ENCODE measurements at places on chromosomes 6 and 20. TPM values are rescaled to one million over a fixed set of nuclear protein-coding genes. Genes with fewer than 3 reads are reported as not detected.

DNA sequence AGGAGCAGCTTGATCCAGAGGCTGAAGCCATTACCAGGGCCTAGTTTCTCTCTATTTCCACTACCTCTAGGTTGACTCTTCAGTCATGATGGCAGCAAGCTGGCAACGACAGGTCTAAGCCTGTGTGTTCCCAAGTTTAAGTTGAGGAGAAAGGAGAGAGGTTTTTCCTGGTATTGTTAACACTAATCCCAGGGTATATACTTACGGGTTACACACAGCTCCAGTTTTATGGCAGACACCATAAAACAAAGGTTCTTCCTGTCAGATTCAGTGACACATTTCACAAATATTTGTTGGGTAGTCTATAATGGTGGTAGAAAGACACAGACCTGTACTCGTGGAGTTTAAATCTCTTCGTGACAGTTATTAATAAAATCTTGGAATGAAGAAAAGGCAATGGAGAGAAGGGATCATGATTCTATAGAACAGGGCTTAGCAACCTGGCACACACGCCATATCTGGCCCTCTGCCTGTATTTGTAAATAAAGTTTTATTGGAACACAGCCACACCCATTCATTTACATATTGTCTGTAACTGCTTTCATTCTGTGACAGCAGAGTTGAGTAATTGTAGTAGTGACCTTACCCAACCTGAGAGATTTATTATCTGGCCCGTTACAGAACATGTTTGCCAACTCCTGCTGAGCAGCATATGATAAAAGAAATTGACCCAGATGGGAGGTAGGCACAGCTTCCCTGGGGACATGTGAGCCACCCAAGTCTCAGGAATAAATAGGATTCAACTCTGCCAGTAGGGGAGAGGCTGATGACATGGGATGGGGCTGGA lies 323.3 kb downstream of the CDH4 start:
- no peak for DNase-seq

- DNase-seq, result no peak
These were observed 296.7 kb downstream of the TFAP2C start for GRCh38 chr20:56925831-56926170.

GRCh38 chr20:20251836-20252235 lies 116.1 kb upstream of the INSM1 start:
- no peak for DNase-seq

GRCh38 chr6:28281288-28282064 lies at the start of gene PGBD1:
Gene PGBD1 (plus strand): TSS chr6:28281572. CDS start chr6:28283814, 2,242 bp downstream.
- DNase-seq, result peak; percentile 13

DNA sequence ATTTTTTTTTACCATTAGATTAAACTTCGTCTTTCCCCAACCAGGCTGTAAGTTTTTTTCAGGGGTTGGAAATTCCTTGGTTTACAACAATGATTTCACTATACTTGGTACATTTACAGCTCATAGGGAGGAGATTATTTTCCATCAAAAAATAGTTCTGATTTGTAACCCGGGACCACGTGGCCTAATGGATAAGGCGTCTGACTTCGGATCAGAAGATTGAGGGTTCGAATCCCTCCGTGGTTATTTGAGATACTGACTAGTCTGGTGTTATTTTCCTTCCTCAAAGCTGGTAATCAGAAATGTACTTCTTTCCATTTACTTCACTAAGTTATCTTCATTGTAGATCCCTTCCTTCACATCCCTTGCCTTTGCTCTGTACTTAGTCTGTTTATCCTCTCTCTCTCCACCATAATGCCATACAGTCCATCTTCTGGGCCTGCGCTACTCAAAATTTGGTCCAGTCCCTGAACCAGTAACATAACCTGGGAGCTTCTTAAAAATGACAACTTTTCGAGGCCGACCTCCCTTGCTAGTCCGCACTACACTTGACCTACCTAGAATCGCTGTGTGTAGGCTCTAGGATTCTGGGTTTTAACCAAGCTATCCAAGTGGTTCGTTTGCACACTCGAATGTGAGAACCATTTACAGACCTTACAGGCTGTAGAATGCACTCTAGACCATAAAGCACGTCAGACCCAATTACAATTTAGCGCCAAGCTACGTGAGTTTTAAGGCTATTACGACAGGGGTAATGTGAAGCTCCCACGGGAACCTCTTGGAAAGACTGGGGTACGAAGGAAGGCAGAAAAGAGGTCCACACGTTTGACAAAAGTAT lies 42.1 kb upstream of the BTN3A2 start:
- peak; percentile 82 for DNase-seq

DNA sequence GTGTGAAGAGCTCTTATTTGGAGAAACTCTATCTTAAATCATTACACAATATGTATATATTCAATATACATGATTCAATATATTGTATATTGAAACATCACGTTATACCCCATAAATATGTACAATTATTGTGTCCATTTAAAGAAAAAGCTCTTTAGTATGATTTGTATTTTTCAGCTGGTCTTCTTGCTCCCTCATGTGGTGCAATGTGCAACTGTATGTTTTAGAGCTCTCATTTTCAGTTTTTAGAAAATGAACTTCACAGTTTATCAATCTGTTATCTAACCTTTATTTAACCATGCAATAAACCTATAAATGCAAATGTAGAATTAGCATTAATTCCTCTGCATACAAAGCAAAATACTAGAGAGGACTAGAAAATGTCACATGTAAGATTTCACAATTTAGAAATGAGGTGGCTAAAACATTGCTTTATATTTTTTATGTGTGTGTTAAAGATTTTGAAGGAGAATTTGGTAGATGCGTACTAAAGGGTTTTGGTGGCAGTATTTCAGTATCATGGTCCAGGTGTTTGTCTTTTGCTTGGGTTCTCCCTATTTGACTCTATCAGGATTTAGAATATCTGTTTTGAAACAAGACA lies 167.1 kb downstream of the PHF3 start:
- DNase-seq, result no peak

DNA sequence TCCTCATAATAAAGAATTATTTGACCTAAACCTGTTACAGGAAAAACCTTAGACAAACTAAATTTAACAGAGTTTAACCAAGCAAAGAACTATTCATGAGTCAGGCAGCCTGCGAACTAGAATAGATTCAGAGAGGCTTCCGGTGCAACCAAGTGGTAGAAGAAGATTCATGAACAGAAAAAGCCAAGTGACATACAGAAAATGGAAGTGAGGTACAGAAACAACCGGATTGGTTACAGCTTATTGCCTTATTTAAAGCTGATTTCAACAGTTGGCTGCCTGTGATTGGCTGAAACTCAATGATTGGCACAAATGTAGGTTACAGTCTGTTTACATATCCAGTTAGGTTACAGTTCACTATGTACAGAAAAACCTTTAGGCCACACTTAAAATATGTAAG lies 10.1 kb downstream of the PPP1R3G start:
- no peak for DNase-seq

DNA sequence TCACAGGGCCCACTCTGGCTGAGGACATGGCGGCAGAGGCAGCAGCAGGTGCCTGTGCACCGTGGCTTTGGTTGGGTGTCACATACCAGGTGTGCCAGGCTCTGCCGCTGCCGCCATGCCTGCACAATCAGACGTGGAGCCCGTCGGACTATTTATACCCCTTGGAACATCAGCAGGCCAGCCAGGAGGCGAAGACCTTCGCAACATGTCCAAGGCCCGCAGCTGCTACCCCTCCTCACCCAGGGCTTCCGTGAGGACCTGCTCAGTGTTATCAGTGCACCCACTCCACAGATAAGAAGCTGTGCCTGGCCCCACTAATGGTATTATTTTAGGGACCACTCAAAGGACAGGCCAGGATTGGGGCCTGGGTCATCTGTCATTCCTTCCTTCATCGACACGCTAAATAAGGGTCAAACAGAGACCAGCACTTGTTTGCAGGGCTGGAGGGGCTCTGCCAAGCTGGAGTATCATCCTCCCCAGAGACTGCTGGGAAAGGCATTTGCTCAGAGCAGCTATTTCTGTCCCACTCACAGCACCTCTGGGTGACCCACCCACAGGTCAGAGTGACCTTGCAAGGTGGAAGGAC lies 109.2 kb downstream of the BMP7 start:
- DNase-seq, result no peak

DNA sequence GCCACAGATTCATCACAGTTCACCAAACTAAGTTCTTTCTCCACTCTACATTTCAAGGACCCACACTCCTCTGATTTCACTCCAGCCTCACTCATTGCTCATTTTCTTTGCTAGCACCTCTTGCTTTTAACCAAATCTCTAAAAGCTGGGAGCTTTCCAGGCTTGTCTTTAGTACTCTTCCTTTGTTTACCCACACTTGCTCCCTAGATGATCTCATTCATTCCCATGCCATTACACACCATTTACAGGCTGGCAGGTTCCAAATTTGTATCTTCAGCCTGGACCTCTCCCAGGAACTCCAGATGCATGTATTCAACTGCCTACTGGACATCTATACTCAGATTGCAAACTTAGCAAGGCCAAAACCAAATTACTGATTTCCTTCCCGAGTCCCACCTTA lies 5.3 kb upstream of the GUCA1B start:
- no peak for DNase-seq

Gene PSMB1
- total RNA-seq, result 282 TPM

Gene HM13
- 183 TPM for total RNA-seq

Gene RAET1L
- 1.5 TPM for total RNA-seq
